HFFc6 (cell line): ENCODE measurements at places on chromosomes 13 and 19.

DNA sequence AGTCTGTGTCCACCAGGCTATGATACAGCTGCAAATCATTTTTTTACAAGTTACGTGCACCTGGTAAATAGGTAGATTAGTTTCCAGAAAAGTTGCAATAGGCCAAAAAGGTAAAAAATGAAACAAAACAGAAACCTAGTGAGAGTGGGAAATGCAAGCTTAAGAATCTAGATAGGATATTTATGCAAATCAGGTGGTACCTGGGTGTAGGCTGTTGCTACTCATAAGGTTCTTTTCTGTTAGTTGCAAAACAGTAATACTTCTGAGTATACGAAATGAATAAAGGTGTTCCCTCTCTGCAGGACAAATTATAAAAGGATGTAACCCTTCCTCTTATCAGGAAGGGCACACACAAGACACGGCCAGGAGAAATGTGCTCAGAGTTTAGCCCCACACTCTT, 97.9 kb downstream of the UGGT2 start:
- H3K4me1 ChIP-seq: no peaks in the 10 kb centered on the region
- H3K27ac ChIP-seq: no peak overlapping the region
- H3K4me3 ChIP-seq: no peak overlapping the region
- no peaks in the 10 kb centered on the region for H3K27me3 ChIP-seq
- no peak for DNase-seq

DNA sequence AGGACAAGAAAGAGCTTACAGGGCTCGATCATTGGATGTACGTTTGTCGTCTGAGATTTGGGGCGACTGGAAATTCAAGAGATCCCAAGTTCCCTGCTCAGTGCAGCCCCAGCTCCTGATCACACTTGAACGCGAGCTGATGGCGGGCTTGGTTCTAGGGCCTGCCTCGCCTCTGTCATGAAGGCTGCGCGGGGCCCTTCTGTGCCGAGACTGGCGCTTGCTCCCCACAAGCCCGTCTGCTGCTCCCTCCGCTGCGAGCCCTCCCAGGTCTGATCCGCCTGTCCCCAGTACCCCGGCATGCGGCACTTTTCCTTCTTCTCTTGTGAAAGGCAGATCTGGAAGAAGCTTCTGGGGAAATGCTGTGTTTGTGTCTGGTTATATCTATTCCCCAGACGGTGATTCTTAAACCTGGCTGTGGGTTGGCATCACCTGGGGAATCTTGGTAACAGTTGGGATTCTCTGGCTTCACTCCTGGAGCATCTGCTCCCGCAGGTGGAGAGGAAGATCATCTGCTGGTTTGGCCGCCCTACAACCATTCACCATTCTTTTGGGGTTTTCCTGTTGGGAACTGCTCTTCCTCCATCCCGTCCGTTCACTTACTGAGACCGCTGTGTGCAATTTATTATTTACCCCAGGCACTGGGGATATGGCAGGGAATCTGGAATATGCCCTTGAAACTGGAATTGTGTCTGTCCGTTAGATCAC, 43.6 kb downstream of the SIPA1L3 start:
- H3K4me3 ChIP-seq: no peak overlapping the region
- no peaks in the 10 kb centered on the region for H3K27me3 ChIP-seq
- no peak for DNase-seq
- H3K36me3 ChIP-seq: peaks cover 21% of the 10 kb centered on the region
- H3K4me1 ChIP-seq: peaks cover 31% of the 10 kb centered on the region

GRCh38 chr19:38425810-38426466, at the start of gene RASGRP4:
Gene RASGRP4, minus strand, starts transcription at chr19:38426219. Its CDS starts 128 bp downstream, at chr19:38426091.
- peaks cover 17% of the 10 kb centered on the region for H3K27me3 ChIP-seq
- no peak for DNase-seq
- no peaks in the 10 kb centered on the region; the same call in 1 of the 2 replicates for H3K4me1 ChIP-seq
- H3K4me3 ChIP-seq: no peak within 1 kb of the TSS

DNA sequence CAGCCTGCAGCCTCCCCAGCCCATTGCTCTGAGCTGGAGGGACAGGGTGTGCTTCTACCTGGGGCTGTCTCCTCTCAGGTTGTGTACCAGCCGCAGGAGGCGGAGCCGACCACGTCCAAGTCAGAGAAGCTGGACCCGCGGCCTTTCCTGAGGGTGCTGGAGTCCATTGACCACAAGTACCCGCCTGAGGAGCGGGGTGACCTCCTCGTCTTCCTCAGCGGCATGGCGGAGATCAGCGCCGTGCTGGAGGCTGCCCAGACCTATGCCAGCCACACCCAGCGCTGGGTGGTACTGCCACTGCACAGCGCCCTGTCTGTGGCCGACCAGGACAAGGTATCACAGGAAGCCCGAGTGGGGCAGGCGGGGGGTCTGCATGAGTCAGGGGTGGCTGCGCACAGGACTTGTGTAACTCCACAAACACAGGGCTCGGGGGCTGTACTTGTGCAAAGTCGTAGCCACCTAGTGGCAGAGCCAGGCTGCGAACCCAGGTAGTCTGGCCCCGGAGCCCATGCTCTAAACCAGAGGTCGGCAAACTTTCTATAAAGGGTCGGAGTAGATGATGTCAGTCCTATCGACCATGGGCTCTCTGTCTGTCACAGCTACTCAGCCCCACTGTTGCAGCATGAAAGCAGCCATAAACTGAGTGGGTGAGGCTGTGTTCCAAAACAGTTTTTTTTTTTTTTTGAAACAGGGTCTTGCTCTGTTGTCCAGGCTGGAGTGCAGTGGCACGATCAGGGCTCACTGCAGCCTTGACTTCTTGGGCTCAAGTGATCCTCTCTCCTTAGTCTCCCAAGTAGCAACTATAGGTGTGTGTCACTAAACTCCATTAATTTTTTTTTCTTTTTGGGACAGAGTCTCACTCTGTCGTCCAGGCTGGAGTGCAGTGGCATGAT, 8.9 kb downstream of the DHX34 start:
- no peaks in the 10 kb centered on the region for H3K4me1 ChIP-seq
- DNase-seq: no peak
- H3K4me3 ChIP-seq: no peak overlapping the region
- H3K36me3 ChIP-seq: peaks cover 16% of the 10 kb centered on the region
- H3K27me3 ChIP-seq: no peaks in the 10 kb centered on the region; the same call in 1 of the 2 replicates

DNA sequence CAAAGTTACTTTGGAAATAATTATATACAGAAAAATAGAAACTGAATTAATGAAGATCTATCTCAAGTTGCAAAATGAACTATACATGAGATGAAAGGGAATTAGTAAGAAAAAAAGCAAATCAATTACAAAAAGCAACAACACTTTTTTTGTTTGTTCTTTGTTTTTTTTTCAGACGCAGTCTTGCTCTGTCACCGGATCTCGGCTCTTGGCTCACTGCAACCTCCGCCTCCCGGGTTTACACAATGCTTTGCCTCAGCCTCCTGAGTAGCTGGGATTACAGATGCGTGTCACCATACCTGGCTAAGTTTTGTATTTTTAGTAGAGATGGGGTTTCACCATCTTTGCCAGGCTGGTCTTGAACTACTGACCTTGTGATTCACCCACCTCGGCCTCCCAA, 2.2 kb downstream of the ZNF415 start:
- H3K4me1 ChIP-seq: peaks cover 16% of the 10 kb centered on the region
- no peak overlapping the region for H3K27ac ChIP-seq
- H3K27me3 ChIP-seq: peaks cover 3% of the 10 kb centered on the region; the same call in 1 of the 2 replicates
- peaks cover 9% of the 10 kb centered on the region for H3K36me3 ChIP-seq
